Activated effector memory CD4-positive, alpha-beta T cell treated with anti-CD3 and anti-CD28 coated beads, Interleukin-2, amount 50 U/mL, for 16 hours (primary cell): ENCODE measurements at places on chromosomes 11 and 22.

GRCh38 chr11:2096919-2097301 is 42.3 kb downstream of the IGF2 start:
- peak; percentile 53 for DNase-seq

- DNase-seq: no peak
These were observed 6.0 kb upstream of the OR5B21 start for GRCh38 chr11:58513747-58514367.

- no peak for DNase-seq
These were observed 10.4 kb downstream of the GP1BB start for GRCh38 chr22:19733755-19734154.

DNA sequence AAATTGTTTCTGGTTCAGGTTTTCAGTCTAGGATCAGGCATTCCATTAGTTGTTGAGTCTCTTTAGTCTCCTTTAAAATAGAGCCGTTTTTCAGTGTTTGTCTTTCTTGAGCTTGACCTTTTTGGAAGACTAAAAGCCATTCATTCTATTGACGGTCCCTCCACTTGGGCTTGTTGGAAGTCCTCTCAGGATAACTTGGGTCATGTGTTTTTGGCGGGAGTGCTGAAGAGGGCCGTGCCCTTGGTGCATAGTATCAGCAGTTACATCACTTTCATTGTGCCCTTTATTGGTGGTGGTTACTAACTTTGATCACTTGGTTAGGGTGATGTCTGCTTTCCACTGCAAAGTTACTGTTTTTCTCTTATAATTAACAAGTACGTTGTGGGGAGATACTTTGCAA is 20.8 kb downstream of the CECR2 start:
- no peak for DNase-seq

DNA sequence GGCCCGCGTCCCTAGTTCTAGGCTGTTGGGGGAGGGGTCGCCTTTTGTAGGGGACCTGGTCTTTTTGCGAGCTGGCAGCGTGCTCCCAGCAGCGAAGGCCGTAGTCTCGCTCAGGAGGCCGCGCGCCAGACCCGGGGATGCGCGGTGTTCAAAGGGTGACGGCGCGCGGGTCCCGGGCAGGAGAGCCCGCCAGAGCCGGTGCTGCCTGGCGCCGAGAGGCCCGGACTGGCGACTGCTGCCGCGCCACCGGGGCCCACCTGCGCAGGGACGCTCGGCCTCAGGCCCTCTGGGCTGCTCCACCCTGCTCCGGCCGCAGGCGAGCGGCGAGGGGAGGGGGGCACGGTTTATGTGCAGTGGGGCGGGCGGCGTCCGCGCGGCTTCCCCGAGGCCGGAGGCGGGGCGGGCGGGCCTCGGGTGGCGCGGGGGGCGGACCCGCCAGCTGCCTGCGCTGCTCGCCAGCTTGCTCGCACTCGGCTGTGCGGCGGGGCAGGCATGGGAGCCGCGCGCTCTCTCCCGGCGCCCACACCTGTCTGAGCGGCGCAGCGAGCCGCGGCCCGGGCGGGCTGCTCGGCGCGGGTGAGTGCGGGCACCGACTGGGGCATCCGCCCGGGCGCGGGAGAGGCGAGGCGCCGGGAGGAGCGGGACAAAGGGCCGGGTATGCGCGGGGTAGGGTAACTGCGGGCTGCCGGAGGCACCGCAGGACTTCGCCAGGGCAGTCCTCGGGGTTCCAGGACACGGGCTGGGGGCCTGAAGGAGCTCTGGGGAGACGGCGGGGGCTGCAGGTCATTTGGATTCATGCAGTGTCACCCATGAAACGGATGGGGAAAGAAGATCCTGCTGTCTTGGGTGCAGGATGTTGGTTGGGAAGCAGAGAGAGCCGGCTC is at the start of gene PRSS23:
Gene PRSS23, plus strand, starts transcription at position 467 of the 884 bp plus-strand sequence. CDS start 7,102 bp downstream, outside the sequence.
- DNase-seq: peak; percentile 66

DNA sequence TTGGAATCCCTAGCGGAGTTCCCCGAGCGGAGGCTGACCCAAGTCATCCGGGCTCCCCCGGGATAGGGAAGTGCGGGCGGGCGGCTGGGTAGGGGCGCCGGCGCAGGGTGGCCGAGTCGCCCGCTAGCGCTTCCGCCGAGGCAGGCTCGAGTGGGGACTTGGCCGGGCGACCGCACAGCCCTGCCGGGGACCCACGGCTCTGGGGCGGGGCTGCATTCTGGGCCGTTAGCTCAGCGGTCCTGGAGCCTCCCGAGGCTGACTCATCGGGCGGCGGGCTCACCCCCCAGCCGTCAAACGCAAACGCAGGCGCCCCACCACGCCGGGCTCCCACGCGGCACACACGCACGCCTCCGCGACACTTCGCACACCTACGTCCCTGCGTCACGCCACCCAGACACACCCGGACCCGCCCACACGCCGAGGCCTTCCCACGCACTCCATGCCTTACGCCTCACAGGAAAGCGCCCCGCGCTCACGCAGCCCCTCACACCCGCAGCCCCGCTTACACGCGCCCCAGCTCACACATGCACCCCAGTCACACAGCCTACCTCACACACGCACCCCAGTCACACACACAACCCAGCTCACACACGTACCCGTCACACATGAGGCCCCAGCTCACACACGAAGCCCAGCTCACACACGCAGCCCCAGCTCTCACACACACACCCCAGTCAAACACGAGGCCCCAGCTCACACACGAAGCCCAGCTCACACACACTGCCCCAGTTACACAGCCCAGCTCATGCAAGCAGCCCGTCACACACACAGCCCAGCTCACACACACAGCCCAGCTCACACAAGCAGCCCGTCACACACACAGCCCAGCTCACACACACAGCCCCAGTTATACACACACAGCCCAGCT is 1.2 kb downstream of the PHLDB1 start:
- DNase-seq: peak; percentile 93

GRCh38 chr11:63553759-63554158 is 9.4 kb downstream of the PLAAT2 start:
- peak; percentile 72 for DNase-seq

DNA sequence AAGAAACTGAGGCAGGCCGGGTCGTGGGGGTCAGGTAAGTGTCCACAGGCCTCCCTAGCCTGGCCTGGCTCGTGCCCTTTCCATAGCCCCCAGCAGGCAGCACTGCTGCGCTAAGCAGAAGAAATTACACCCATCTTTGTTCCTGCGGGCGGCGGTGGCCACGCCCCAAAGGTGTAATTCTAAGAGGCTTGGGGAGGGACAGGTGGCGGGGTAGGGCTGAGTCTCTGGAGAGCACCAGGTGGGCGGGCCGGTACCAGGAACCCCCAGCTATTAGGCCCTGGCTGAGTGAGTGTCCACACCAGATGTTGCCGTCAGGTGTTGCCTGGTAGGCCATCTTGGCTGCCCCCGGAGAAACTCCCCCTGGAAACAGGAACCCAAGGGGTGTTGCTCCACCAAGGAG is 12.3 kb upstream of the ARAP1 start:
- DNase-seq: no peak

DNA sequence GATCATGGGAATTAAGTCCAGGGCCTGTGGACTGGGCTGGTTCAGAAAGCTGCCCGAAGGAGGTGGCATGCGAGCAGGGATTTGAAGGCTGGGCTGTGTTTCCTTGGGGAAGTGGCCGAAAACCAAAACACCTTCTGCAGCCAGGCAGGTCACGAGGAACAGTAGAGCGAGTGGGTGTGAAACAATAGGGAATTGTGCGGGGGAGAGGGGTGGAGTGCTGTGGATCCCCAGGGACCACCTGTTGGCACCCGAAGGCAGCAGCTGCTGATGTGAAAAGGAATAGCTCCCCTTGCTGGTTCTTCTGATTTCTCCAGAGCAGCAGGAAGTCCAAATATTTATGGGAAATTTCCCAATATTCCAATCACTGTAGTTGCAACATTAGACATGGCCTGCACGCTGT is 24.6 kb downstream of the TP53I11 start:
- no peak for DNase-seq

DNA sequence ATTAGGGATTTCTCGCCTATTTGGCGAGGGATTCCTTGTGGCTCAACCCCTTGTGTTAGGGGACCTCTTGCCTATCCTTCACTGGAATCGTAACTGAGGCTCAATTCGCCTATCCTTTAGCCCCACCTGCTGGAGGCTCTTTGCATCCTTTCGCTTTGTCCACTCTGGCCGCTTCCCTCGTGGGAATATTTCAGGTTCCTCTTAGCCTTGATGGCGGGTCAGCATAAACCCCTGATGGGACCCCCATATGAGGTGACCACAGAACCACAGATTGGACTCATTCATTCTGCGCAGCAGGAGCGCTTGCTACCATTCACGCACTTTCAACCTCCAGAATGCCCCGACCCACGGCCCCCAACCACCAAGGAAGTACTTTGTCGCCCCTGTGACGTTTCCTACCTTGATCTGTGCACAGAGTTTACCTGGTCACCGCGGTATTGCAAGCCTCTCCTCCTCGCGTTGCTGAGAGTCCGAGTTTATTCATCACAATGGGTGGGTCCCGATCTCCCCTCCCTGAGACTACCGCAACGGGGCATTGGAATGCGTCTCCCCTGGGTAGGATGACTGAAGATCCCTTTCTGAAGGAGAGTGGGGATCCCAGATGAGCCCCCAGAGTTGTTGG is at the start of gene OR52N2:
Gene OR52N2, plus strand, starts transcription at position 425 of the 622 bp plus-strand sequence. CDS start 11,412 bp downstream, outside the sequence.
- DNase-seq: peak; percentile 87

- DNase-seq: no peak
These were observed 298.8 kb downstream of the SWAP70 start for GRCh38 chr11:9962722-9963121.

- peak; percentile 60 for DNase-seq
These were observed 4274.9 kb upstream of the OR11H1 start for GRCh38 chr22:11253000-11253511.

GRCh38 chr11:58433638-58434203 is 5.8 kb upstream of the OR5B2 start:
- no peak for DNase-seq

DNA sequence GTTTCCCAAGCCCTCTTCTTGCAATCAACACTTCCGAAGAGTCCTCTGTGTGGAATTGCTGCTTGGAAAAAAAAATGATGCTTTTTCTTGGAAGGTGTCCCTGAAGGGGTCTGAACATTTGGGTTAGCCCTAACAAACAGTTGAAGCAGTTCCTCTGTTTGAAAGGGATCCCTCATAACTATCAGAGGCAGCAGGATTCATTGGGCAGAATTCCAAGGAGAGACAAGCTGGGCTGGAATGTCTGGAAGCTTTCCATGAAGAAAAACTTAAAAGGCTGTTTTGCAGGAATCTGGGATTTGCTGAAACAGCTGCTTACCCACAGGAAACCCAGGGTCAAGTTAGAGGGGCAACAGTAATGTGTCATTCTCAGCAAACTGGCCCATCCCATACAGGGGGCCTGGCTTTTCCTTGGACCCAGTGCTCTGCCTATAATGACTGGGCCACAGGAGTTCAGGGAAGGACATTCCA is 3.1 kb downstream of the CSNK2A3 start:
- no peak for DNase-seq

- DNase-seq: no peak
These were observed 2.2 kb downstream of the SPI1 start for GRCh38 chr11:47376107-47376524.

GRCh38 chr22:38879108-38879729 is 7.2 kb upstream of the CBX6 start:
- DNase-seq: peak; percentile 31

- DNase-seq: no peak
These were observed 4.6 kb downstream of the GNB1L start for GRCh38 chr22:19849835-19850762.

DNA sequence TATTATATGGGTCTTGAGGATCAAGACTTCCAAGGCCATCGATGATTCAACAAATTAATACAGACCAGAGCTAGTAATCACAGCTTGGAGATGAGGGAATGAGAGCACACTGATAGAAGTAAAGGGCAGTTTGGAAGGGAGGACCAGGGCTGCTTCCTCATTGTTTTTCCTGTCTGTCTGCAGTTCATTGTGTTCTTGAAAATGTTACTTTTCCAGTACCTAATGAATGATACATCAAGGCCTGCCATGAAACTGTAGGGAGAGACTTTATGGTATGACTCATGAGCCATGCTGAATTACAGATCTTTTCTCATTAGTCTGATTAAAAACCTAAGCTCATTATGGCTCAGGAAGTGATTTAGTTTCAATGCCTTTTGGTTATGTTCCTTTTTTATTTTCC is 855.6 kb downstream of the KCNA4 start:
- no peak for DNase-seq

DNA sequence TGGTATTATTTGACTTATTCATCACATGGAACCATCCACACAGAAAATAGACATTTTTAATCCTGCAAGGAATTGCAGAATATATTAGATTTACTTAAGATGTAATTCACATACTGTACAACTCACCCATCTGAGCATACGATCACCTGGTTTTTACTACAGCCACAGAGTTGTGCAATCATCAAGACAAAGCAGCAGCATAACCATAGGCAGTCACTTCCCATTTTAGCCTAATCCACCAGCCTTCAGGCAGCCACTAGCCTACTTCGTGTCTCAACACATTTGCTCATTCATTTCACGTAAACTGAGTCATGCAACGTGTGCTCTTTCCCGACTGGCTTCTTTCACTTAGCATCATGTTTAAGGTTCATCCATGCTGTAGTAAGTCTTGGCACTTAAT is 23.0 kb downstream of the PIWIL3 start:
- DNase-seq: no peak

DNA sequence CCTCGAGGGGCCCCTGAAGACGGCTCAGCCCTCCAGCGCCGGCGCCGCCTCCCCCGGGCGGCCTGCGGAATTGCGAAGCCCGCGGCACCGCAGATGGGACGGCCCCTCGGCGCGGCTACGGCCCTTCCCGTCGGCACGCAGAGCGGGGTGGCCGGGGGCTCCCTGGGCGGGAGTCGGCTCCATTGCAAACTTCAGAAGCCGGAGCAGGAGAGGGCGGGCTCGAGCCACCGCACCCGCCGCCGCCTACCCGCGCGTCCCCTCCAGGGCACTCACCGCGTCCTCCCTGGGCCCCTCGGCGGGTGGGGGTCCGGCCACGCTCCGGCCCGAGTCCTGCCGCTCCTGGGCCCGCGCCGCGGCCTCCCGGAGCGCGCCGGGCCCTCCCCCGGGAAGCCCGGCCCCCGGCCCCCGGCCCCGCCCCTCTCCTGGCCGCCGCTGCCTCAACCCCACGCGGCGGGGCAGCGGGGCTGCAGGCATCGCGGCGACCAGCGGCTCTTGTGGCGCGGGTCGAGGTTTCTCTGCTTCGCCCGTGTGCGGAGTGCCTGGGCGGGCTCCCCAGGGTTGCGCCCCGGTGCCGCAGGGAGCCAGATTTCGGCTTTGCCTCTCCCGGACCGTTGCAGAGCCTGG is at the start of gene PACSIN3:
Gene PACSIN3, minus strand, starts transcription at position 359 of the 624 bp plus-strand sequence. CDS start 3,707 bp downstream, outside the sequence.
- peak; percentile 80 for DNase-seq

GRCh38 chr22:24938741-24939341 is 7.7 kb downstream of the LHFPL7 start:
- no peak for DNase-seq

GRCh38 chr11:20522536-20522935 is 76.9 kb upstream of the SLC6A5 start:
- DNase-seq: no peak

GRCh38 chr11:75583718-75584658 is 21.9 kb downstream of the SERPINH1 start:
- no peak for DNase-seq

- DNase-seq: peak; percentile 43
These were observed 12.5 kb upstream of the SMIM35 start for GRCh38 chr11:118098996-118099837.
